Type B pancreatic cell (in vitro differentiated cells): ENCODE measurements at places on chromosomes 1 and 21.

- no peak for DNase-seq
Observed at GRCh38 chr1:220368352-220369265, 96.4 kb upstream of the RAB3GAP2 start.

DNA sequence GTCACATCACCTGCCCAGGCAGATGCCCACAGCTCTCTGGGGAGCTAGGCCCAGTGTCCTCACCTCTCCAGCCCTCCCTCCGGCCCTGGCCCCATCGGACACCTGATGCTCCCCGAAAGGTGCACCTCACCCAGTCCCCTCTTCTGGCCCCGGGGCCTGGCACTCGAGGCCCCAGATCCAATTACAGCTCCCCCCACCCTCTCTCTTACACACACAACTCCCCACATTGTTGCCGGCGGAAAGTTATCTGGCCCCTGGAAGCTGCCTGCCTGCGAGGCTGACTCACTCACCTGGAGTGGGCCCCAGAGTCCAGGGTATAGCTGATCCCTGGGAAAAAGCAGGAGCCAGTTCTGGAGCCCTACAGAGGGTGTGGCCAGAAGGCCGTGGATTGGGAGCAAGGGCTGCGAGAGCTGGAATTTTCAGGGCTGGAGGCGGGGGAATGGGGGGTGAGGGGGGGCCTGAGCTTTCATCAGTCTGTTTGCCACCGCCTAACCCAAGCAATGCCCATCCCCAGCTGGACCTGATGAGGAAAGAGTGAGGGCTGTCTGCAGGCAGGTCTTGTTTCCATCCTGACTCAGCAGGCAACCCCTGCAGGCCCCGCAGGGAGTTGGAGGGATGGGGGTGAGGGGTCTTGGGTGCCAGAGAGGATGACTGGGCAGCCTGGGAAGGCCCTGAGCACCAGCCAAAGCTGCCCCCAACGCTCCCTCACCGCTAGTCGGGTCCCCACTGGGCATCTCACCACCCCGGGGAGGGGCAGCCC lies 948 bp downstream of the FBXO2 start:
- no peak for DNase-seq

DNA sequence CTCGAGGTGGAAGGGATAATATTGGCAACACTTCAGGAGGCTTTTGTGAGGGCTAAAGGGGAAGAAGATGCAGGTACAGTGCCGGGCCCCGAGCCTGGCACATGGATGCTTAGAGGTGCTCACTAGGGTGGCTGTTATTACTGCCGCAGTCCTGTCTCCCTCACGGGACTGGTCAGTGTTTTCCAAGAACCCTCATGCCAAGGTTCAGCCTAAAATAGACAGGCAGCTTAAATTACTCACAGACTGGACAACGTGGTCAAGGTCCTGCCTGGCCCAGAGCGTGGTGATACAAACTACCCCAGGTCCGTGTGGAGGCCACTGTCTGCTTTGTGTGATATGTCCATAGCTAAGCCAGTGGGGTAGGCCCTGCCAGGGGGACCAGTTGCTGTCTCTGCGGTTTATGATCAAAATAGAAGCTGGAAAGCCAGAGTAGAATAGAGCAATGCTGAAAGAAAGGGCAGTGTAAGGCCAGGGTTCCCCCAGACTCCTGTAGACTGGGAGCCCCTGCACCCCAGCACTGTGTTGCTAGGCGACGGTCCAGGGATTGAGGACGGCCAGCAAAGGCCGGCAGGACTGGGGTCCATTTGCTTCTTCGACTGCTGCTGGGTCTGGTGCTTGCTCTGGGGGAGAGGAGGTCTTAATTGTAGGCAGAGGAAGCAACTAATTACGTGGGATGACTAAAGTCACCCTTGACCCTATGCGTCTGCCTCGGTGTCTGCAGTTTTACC lies 36.1 kb downstream of the ELAPOR1 start:
- DNase-seq: no peak

- DNase-seq: no peak
Observed at GRCh38 chr1:43339584-43340232, 2.1 kb downstream of the MPL start.

GRCh38 chr1:27525296-27526272 lies 35.6 kb upstream of the WASF2 start:
- DNase-seq: no peak

GRCh38 chr1:95021119-95021518 lies 51.6 kb downstream of the ALG14 start:
- no peak for DNase-seq

- no peak for DNase-seq
Observed at GRCh38 chr1:12604114-12604874, 13.7 kb downstream of the DHRS3 start.

GRCh38 chr1:245961137-245961540 lies 545.9 kb downstream of the SMYD3 start:
- no peak for DNase-seq

DNA sequence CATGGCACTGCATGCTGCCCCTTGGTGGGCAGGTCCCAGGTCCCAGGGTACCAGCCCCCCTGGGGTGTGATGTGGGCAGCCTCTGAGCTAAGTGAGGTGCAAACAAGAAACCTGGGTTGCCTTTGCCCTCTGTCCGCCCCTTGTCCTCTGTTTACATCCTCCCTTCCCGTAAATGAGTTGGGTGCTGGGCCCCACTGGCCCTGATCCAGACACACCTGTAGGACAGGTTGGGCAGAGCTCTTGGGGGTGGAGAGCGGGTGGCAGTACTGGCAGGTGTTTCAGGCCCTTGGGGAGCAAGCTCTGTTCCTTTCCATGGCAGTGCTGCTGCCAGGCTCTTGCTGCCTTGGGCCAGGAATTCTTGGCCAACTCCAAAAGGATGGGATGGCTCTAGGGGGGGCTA lies 35.8 kb downstream of the ELF3 start:
- no peak for DNase-seq

- DNase-seq: no peak
Observed at GRCh38 chr1:82485591-82486369, 685.0 kb downstream of the ADGRL2 start.

- no peak for DNase-seq
Observed at GRCh38 chr1:200488375-200489165, 78.7 kb upstream of the ZNF281 start.

DNA sequence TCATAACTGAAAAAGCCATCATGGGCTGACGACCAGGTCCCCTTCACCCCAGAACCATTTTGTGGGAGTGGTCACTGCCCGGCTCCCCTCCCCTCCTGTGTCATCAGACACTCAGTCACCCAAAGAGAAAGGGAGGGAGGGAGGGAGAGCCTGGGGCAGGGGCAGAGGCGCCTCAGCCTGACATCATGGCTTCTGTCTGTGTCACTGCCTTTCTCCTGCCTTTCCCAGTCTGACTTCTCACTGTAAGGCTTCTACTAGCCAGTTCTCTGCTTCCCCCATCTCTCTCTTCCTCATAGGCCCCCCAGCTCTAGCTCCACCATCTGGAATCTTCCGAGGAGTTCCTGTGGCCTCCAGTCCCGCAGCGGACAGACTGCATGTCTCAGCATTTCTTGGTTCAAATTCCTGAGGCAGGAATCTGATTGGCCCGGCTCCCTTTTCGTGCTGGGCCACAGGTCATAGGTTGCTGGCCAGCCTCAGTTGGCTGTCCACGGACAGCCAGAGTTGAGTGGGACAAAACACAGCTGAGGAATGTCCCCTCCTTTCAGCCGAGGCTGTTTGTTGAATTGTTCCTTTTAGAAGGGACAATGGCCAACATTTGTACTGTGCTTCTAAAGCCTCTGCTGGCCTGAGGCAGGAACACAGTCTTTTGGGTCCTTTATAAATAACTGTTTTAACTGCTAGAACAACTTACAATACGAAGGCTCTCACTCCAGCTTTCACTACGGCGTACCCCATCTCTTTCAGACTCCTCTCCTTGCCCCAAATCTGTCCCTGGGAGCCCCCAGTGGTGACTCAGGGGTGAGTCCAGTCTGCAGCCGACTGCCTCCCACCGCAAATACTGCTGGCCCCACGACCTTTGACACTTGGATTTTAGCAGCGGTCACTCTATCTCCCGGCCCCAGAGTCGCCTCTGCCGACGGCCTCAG lies 18.7 kb upstream of the KANK4 start:
- no peak for DNase-seq

- DNase-seq: no peak
Observed at GRCh38 chr1:59510249-59510648, 213.4 kb downstream of the FGGY start.

DNA sequence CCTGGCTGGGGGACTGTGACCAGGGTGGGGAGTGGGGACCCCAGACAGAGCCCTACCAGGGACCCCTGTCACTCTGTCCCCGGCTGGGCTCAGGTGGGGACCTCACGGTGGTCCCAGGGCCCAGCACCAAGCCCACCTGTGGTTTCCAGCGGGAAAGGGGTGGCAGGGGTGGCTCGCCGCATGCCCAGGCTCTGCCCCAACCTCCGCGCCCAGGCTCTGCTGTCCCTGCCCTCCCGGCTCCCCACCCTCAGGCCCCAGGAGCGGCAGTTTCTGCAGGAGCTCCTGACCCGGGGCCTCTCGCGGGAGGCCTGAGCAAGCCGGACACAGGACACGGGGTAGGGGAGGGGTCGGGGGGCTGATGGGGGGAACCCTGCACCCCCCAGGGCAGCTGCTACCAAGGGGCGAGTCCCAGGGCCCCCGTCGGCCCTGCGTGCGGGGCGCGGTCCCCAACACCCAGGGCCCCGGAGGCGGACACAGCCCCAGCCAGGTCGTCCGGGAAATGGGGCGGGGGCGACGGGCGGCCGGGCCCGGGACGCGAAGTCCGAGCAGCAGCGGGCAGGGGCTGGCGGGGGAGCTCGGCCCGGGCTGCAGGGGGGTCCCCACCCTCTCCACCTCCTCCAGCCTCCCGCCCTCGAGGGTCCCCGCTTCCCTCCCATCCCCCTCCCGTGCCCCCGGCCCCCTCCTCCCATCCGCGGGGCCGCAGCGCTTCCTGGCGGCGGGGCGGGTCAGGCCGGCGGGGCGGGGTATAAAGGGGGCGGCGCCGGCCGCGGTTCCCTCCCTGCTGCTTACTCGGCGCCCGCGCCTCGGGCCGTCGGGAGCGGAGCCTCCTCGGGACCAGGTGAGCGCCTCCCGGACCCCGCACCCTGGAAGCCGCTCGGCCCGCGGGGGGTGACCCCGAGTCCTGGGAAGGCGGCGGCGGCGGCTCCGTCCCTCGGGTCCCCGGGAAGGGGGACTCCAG lies at the start of gene COL6A2:
Gene COL6A2 (plus strand): TSS at position 777 of the 958 bp plus-strand sequence.
- peak; percentile 78 for DNase-seq

GRCh38 chr1:77655431-77655974 lies 27.0 kb downstream of the ZZZ3 start:
- no peak for DNase-seq

- DNase-seq: no peak
Observed at GRCh38 chr21:41067709-41068108, 100.3 kb upstream of the BACE2 start.

- peak; percentile 69 for DNase-seq
Observed at GRCh38 chr1:47755101-47755990, 241.8 kb downstream of the TRABD2B start.

GRCh38 chr1:24555591-24556413 lies at the start of gene NCMAP:
Gene NCMAP (plus strand): TSS chr1:24556087. CDS start chr1:24595431, 39,344 bp downstream.
- DNase-seq: no peak

GRCh38 chr1:240492832-240493440 lies 119.0 kb downstream of the GREM2 start:
- no peak for DNase-seq

- DNase-seq: no peak
Observed at GRCh38 chr1:248009681-248010080, 3.8 kb upstream of the OR2L5 start.

GRCh38 chr1:168719306-168720111 lies 9.5 kb downstream of the DPT start:
- no peak for DNase-seq

GRCh38 chr21:42461185-42461520 lies 34.9 kb downstream of the RSPH1 start:
- no peak for DNase-seq

DNA sequence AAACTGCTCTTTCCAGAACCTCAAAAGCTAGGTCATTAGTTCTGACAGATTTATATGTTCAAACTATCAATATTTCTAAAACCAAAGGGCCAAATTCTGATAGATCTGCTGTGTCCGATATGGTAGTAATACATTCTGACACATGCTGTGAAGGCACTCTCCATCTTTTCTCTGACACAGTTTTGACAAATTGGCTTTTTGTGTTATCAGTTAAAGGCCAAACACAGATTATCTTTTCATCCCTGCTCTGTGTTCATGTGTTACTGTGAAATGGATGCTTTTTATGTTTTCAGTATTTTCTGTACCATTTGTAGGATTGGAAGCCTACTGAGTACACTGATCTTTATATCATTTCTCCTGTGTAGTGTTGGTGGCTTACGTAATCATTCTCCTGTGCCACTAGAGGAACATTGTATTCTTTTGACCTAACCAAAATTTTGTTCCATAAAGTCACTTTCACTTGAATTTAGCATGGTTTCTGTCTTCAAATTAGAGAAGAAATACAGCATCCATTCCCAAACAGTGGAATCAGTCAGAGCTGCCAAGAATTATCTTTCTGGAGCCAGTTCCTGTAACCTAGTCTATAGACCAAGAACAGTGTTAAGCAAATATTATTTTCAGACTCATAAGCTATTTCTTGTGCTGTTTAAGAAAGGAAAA lies 137.2 kb downstream of the ADGRL2 start:
- DNase-seq: no peak

GRCh38 chr1:78325293-78325692 lies 165.5 kb upstream of the PTGFR start:
- no peak for DNase-seq

GRCh38 chr1:65174585-65174984 lies 26.6 kb downstream of the AK4 start:
- DNase-seq: no peak

GRCh38 chr1:12276225-12276624 lies 46.4 kb downstream of the VPS13D start:
- no peak for DNase-seq

GRCh38 chr1:31548534-31548906 lies 27.8 kb upstream of the TINAGL1 start:
- DNase-seq: no peak

GRCh38 chr1:185862235-185862634 lies 128.0 kb downstream of the HMCN1 start:
- no peak for DNase-seq

- no peak for DNase-seq
Observed at GRCh38 chr1:204198348-204199340, 2.4 kb upstream of the KISS1 start.

GRCh38 chr21:29208682-29209059 lies 78.2 kb downstream of the MAP3K7CL start:
- no peak for DNase-seq

DNA sequence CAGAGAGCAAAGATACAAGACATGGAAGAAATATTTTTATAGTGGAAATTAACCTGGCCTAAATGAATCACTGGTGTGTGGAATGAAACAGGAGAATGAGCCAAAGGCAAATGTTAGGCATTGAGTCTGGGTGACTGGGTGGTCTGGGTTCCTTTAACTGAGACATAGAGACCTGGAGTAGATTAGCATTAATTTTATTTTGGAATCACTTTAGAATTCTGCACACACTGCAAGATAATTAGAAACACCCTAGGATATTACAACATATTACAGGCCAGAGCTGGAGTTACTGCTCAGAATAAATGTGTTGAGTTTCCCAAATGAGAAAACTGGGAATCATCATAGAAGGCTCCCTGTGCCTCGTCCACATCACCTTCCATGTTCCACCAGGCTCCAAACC lies 85.5 kb downstream of the PLPPR5 start:
- DNase-seq: no peak
